ENCODE measurements at places on chromosomes 12 and 14.

DNA sequence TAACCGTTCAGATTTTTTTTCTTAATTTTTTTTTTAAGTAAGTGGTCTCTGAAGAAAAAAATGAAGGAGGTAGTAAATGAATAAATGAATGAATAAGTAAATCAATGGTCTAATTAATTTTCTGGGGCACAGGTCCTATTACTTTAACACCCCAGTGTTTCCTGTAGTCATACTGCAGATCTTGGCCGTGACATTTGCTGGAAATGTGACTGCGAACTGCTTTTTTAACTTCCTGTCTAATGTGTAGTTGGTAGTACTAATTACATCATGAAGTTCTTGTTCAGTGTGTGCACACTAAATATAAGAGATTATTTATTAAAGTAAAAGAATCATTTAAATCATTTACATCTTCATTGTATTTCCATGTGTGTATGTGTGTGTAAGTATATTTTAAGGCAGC is 45.4 kb downstream of the AEBP2 start:
- DNase-seq = no peak

GRCh38 chr12:130120012-130120805 is 42.1 kb upstream of the FZD10 start:
- DNase-seq = no peak

DNA sequence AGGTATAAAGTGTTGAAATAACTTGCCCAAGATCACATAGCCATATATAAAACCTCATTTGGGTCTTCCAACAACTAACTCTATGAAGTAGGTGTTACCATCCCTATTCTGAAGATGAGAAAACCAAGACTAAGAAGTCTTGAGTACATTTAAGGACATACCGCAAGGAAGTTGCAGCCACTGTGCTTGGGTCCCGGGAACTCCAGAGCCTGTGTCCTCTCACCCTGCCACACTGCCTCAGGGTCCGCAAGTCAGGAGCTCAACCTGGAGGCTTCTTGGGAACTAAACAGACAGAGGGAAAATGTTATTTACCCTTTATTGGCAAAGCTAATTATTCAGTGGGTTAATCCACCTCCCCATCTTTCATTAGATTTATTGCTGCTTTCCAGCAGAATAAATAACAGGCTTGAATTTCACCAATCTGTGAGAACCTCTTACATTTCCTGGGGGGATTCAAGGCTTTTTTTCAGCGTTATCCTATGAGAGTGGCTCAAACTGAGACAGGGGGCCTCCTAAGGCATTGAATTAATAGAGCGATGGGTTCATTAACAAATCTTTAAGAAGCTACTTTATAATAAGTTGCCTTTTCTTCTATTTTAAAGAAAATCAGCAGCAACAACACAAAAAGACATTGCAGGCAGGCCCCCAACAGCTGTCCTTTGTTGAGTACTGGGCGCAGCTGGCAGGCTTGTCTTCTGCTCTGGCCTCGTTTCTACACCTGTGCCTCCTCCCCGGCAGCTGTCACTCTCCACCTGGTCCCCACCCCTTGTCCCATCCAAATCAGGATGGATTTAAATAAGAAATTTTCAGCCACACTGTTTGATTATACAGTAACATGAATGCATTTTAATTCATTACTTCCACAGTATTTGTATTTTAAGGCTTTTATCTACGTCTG is 25.3 kb downstream of the PHLDA1 start:
- DNase-seq = no peak

GRCh38 chr12:128789356-128789929 is 34.3 kb downstream of the SLC15A4 start:
- DNase-seq = no peak

GRCh38 chr12:106790020-106790419 is 15.5 kb downstream of the RIC8B start:
- DNase-seq = no peak

- no peak for DNase-seq
Observed at GRCh38 chr14:25552826-25553225, 502.9 kb upstream of the STXBP6 start.
